ENCODE measurements at places on chromosomes 16 and 17.

- DNase-seq: no peak
Observed at GRCh38 chr16:19861133-19861532, 23.5 kb downstream of the GPRC5B start.

DNA sequence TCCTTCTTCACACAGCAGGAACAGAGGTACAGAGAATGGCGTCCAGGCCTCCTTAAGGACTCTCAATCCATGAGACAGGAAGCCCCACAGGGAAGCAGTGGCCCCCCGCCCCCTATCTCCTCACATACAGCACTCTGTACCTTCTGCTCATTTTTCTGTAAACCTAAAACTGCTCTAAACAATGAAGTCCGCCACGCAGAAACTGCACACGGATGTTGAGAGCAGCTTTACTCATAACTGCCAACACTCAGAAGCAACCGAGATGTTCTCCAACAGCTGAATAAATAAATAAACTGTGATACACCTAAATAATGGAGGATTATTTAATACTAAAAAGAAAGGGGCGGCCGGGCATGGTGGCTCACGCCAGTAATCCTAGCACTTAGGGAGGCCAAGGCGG is 9.9 kb downstream of the TBC1D16 start:
- no peak for DNase-seq

GRCh38 chr16:77912617-77913016 is 109.7 kb upstream of the CLEC3A start:
- no peak for DNase-seq

DNA sequence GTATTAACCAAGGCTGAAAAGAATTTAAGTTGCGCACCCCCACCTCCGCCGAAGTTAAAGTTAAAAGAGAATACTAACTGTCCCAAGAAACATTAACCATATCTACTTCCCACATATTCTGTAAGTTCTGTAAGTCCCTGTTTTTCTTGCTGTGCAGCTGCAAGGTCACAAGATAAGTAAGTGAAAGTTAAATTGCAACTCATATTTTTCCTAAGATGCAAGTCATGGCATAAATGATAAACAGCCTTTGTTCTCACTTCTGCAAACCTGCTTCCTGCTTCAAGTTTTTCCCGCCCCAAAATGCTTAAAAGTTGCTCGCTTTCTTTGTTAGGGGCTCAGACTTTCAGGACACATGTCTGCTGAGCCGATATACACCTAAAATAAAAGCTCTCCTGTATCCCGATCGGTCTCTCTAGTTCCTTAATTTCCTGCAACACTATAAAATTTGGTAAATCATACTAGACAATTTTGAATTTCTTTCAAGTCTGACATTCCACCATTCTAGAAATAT is 32.6 kb upstream of the ABCA9 start:
- DNase-seq: no peak

DNA sequence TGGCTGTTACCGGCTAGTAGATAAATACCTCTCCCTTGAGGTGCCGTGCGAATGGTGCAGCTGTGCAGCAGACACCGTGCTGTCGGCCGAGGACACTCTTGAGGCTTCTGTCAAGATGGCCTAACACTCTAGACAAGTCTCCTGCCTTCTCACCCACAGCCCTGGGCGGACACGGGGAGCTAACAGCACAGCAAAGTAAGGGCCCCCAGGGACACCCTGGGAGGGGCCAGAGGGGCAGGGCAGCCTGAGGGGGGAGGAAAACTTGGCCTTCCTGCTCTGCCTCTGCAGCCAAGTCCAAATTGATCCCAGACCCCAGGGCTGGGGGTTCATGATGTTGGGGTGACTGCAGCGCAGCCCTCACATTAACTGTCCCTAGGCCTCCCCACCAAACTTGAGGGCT is 210.2 kb downstream of the RPTOR start:
- no peak for DNase-seq

DNA sequence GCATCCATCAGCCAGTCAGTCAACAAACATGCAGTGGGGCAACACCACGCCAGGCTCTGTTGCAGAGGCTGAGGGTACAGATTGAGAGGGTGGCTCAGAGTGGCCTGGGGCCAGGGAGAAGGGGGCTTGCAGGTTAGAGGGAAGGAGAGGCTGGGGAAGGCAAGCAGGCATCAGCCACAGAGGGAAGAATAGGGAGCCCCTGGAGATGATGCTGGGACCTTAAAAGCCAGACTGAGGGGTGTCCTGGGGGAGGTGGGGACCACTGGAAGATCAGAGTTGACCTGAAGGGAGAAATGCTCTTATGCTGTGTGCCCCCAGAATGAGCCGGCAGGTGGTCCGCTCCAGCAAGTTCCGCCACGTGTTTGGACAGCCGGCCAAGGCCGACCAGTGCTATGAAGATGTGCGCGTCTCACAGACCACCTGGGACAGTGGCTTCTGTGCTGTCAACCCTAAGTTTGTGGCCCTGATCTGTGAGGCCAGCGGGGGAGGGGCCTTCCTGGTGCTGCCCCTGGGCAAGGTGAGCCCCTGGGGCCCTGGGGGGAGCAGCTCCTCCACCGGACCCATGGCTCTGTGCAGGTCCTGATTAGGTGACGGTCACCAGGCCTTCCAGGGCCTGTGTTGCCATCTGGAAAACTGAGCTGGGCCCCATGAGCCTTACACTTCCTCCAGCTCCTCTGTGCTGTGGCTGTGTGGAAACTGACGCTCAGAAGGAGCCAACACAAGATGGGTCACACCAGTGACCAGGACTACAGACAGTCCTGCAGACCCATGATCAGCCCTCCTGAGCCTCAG is 1.7 kb downstream of the CORO1A start:
- no peak for DNase-seq

- peak; percentile 80 for DNase-seq
Observed at GRCh38 chr17:81684442-81684911, 666 bp downstream of the HGS start.

DNA sequence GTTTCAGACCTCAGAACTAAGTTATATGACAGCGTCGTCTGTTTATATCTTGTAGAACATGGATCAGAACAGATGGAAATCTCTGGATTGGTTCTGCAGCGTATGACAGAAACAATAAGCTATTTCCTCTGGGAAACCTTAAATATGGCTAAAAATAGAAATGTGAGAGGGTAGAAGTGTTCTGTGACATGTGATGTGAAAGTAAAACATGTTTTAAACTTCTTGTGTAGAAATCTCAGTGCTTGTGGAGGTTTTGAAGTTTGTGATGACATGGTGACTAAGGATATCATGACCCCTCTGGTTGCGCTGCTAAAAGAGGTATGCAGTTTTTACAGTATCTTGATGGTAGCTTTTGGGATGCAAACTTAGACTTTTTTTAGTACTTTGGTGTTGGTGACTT is 2.8 kb downstream of the HEATR3 start:
- DNase-seq: peak; percentile 61

DNA sequence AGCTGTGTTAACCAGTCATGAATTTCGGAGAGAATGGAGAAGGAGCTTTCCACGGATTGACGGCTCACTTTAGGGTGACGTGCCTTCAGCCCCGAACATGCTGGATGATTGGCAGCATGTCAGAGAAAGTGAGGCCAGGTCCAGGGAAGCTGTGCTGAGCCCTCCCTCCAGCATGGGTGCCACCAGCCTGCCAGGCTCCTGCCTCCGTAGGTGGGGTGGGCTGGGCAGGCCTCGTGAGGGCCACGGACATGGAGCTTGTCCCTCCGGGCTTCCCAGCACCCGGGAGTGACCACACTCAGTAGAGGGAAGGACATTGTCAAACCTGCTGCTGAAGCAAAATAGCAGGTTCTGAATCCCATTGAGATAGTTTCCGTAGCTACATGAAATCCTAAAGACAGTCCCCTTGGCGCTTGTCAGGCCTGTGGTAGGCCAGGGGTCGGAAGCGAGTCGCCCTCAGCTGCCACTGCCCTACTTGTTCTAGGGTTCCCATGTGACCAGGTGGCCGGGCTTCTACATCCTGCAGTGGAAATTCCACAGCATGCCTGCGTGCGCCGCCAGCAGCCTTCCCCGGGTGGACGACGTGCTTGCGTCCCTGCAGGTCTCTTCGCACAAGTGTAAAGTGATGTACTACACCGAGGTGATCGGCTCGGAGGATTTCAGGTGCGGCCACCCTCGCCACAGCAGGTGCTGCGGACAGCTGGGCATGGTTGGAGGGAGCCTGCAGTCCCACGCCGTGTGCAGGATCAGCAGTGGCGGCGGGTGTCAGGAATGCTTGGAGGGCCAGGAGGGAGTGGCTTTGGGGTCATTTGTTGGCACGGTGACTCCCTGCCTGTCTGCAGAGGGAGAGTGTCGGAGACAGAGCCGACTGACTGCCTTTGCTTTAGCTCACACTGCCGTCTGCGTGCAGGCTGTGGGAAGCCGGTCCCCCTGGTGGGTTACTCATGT is 72.3 kb downstream of the SEC14L1 start:
- no peak for DNase-seq

DNA sequence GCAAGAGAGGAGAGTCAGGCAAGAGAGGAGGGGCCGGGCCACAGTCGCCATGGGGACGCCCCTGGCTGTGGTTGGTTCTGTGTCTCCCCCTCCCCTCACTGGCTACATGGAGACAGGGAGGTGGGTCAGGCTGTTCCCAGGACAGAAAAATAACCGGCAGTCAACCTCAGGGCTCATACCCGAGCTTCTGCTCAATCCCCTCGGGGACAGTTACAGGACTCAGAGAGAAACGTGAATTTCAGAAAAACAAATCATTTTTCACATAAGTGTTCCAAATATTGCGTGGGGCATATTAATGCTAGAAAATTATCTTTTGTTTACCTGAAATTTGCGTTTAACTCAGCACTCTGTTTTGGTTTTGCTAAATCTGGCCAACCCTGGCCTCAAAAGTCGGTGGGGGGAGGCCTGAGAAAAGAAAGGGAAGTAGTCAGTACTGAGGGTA is 22.2 kb upstream of the CPSF4L start:
- no peak for DNase-seq

- peak; percentile 54 for DNase-seq
Observed at GRCh38 chr17:27586203-27586721, 44.7 kb upstream of the LGALS9 start.

DNA sequence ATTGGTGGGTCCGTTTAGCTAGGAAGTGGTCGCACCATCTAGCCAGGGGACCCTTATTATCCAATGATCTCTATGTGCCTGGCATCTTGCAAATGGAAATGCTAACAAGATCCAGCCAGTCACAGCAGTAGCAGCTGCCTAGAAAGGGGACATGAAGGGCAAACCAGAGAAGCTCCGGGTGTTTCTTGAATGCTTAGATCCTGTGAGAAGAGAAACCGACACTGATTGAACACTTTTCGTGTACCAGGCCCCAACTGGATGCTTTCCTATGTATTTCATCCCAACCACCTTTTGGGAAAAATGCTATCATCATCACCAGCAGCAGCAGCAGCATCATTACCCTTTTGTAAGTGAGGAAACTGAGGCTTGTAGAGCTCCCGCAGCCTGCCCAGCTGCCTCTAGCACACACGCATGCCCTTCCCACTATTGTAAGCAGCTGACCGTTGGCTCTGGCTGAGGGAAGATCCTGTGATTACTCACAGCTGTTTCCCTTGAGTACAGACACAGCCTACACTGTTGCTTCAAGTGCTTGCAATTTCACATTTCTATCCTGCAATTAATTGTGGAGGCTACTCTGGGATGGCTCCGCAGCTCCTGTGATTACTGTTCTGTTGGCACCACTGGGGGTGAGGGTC is 180.7 kb upstream of the CACNG5 start:
- no peak for DNase-seq

DNA sequence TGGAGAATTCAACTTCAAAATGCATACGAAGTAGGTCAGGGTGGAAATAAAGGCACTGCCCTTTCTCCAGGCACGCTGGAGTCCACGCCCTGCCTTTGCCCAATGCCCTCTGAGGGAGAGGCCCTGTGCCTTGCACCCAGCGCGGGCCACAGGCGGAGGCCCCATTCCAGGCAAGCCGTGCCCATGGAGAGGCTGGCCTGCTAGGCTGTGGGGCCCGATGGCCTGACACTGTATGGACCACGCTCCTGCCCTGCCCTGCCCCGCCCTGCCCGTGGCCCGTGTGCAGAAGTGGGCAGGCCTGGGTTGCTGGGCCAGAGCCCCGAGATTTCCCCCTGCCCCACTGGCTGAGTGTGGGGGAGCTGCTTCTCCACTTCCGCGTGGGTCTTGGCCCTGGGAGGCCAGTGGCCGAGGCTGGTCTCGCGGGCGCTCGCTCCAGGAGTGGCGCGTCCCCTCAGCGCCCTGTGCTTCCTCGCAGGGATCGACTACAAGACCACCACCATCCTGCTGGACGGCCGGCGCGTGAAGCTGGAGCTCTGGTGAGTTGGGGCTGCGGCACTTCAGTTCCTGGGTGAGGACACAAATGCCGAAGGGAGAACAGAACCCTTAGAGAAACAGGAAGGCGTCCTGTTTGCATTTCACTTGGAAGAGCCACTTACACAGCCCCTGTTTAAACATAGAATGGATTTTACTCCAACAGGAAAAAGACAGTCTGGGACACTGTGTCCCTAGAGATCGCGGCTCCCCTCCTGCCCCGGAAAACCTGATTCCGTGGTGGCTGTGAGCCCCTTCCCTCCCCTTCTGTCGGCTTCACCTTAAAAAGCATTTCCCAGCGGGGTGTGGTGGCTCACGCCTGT is 13.8 kb upstream of the WFIKKN1 start:
- DNase-seq: no peak

- no peak for DNase-seq
Observed at GRCh38 chr17:48438516-48439061, 8.6 kb upstream of the SKAP1 start.

GRCh38 chr16:28609631-28610594 is at the start of gene SULT1A1:
TSS of gene SULT1A1 (minus strand) at chr16:28610044. CDS start at chr16:28608855, 1,189 bp downstream.
- no peak for DNase-seq

- no peak for DNase-seq
Observed at GRCh38 chr17:43909537-43910231, 2.3 kb upstream of the MPP2 start.

DNA sequence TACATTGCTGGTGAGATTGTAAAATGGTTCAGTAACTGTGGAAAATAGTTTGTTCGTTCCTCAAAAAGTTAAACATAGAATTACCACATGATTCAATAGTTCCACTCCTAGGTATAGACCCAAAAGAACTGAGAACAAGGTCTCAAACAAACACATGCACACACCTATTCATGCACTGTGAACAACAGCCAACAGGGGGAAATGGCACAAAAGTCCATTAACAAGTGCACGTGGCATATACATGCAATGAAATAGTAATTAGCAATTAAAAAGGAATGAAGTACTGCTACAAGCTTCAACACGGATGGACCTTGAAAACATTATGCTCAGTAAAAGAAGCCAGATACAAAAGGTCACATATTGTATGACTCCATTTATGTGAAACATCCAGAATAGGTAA is 23.8 kb downstream of the SDK2 start:
- DNase-seq: no peak

DNA sequence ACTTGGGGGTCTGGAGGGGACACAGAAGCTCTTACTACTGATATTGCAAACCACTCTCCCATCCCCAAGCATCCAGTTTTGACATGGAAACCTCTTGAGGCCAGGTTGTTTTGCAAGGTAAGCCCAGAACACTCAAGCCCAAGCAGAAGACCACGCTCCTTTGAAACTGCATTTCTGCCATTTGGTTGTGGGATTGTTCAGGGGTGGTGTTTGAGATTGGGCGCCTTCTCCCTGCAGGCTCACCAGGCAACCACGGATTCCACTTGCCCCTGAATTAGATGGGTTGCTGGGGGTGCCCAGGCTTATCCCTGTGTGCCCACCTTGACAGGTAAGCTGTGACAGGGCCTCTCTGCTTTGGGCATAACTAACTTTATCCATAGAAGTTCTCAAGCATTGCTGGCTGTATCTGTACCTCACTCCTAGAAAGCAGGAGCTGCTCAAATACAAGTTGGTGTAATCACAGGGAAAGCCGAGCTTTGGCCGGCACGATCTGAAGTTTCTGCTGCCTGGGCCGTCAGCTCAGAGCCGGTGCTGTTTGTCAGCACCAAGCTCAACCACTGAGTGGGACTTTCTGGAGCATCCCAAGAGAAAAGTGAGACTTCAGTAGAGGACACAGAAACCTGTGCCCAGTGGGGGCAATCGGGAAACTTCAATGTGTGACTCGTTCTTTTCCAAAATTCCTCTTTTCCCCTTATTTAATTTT is 93.6 kb downstream of the CYLD start:
- no peak for DNase-seq
